Left lung (tissue), 14 donors: ENCODE measurements at places on chromosomes 13 and 19. TPM values are rescaled to one million over a fixed set of nuclear protein-coding genes. Genes with fewer than 3 reads are reported as not detected.

SIAH3 gene
- 0.17 TPM for polyA plus RNA-seq

ZNF627 gene
- polyA plus RNA-seq, result 35.9 TPM

C1QTNF9B gene
- 1.1 TPM for polyA plus RNA-seq

SLC8A2 gene
- 0.20 TPM for polyA plus RNA-seq

KIR2DL3 gene
- polyA plus RNA-seq, result 0.13 TPM

APOC1 gene
- 9.2 TPM for polyA plus RNA-seq

AXL gene
- 30.4 TPM for polyA plus RNA-seq

MBD3L1 gene
- not detected for polyA plus RNA-seq

ENOX1 gene
- 6.9 TPM for polyA plus RNA-seq

CALR3 gene
- polyA plus RNA-seq, result not detected

LINGO3 gene
- not detected for polyA plus RNA-seq

GRCh38 chr13:102677122-102677521 lies 17.7 kb downstream of the METTL21C start:
- H3K27ac ChIP-seq, result no peak overlapping the region
- no peak overlapping the region for H3K4me3 ChIP-seq
- peaks cover 75% of the 10 kb centered on the region for H3K36me3 ChIP-seq
- H3K27me3 ChIP-seq, result no peaks in the 10 kb centered on the region
- H3K4me1 ChIP-seq, result peaks cover 13% of the 10 kb centered on the region

- DNase-seq, result peak; percentile 79
- peaks cover 38% of the 10 kb centered on the region for H3K4me1 ChIP-seq
- no peaks in the 10 kb centered on the region for H3K36me3 ChIP-seq
- no peaks in the 10 kb centered on the region for H3K27me3 ChIP-seq
- H3K4me3 ChIP-seq, result peak overlapping the region; percentile 98
Observed at GRCh38 chr19:12792051-12792852, 966 bp downstream of the JUNB start.

- H3K4me3 ChIP-seq, result no peak overlapping the region
- peaks cover 3% of the 10 kb centered on the region for H3K36me3 ChIP-seq
- no peak overlapping the region for H3K27ac ChIP-seq
- peaks cover 7% of the 10 kb centered on the region for H3K4me1 ChIP-seq
Observed at GRCh38 chr19:45121827-45122345, 28.9 kb downstream of the PPP1R37 start.

DNA sequence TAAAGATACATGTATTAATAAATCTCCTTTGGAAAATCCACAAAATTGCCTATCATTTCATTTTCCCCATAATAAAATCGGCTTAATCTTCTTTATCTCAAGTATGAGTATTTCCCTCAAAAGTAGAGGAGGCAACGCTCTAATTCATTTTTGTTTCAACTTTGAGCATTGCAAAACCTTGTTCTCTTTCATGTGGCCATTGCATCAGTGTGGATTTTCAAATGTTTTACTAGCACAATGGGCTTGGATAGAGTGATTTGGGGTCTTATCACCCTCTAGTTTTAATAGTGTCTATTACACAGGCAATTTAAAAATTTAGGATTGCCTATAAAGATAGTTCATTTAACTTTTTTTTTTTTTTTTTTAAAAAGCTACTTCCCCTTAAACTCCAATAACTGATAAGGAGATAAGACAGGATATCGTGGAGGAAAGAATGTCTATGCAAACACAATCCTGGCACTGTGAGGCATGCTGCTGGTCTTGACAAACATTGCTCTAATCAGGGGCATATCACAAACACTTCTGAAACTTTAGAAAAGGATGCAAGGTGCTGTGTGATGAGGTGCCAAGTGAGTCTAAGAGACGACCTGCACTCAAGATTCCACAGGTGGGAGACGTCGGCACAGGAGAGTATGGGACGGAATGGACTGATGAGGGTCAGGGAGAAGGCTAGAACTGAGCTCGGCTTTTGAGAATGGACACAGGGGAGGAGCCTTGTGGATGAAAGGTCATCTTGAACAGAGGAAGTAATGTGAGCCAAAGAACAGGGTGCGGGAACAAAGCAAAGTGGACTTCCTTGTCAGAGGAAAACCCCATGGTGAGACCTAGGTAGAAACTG lies 199.7 kb downstream of the IRS2 start:
- no peak for DNase-seq
- no peaks in the 10 kb centered on the region for H3K27me3 ChIP-seq
- no peaks in the 10 kb centered on the region for H3K36me3 ChIP-seq
- no peak overlapping the region for H3K27ac ChIP-seq
- no peak overlapping the region for H3K4me3 ChIP-seq
- H3K4me1 ChIP-seq, result no peaks in the 10 kb centered on the region

DNA sequence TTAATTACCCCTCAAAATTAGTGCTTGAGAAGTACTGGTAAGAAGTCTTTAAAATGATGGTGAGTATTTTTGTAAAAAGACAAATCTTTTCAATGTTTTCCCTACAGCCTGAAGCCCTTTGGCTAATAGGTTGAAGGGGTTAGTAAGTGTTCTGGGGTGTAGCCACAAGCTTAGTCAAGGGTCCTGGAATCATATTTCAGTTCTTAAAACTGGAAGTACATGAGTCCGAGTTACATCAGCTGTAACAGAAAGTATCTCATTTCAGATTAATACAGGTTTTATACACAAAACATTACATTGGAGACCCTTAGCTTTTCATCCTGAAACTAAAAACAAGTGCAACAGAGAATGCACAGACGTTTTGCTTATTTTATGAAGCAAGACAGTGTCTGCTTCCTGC lies 52.7 kb upstream of the TEX29 start:
- no peaks in the 10 kb centered on the region for H3K36me3 ChIP-seq
- H3K4me1 ChIP-seq, result no peaks in the 10 kb centered on the region
- no peak overlapping the region for H3K4me3 ChIP-seq
- no peak overlapping the region for H3K27ac ChIP-seq
- DNase-seq, result no peak

DNA sequence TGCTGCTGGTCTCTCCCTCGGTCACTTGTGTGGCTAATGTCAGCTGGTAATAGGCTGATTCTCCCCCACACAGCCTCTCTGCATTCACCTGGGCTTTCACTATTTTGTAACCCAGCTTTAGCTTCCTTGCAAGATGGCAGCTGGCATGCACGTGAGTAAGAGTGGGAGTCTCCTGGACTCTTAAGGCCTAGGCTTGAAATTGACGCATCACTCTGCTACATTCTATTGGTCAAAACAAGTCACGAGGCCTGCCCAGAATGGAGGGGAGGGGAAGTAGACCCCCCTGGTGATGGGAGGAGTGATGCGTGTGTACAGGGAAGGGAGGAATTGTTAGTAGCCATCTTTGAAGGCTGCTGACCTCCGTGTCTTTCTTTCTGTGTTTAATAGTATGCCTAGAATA lies 24.9 kb upstream of the PNMA8B start:
- DNase-seq, result no peak
- H3K4me3 ChIP-seq, result no peak overlapping the region
- no peaks in the 10 kb centered on the region for H3K4me1 ChIP-seq
- no peaks in the 10 kb centered on the region for H3K27me3 ChIP-seq
- H3K36me3 ChIP-seq, result no peaks in the 10 kb centered on the region

- no peak for DNase-seq
- no peaks in the 10 kb centered on the region for H3K4me1 ChIP-seq
- no peak overlapping the region for H3K27ac ChIP-seq
- no peaks in the 10 kb centered on the region for H3K27me3 ChIP-seq
- no peaks in the 10 kb centered on the region for H3K36me3 ChIP-seq
Observed at GRCh38 chr13:49855930-49856329, 63.4 kb upstream of the KPNA3 start.

DNA sequence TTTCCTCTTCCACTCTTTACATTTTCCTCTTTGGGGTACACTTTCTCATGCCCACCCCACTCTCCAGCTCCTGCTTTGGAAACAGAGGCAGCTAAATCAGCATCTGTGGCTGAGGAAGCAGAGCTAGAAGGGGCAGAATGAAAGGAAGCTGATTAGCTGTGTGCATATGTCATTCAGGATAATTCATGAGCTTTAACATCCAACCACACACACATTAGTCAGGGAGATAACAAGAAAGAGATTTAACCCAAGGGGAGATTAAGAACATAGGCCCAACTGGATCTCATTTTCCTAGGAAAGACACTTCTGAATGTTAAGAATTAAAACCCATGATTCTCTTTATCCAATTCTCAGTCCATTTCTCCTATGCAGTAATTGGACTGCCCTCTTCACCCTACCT lies 405.5 kb downstream of the TBC1D4 start:
- H3K4me1 ChIP-seq, result no peaks in the 10 kb centered on the region
- H3K27ac ChIP-seq, result no peak overlapping the region
- no peaks in the 10 kb centered on the region for H3K36me3 ChIP-seq

GRCh38 chr19:35216016-35216832 lies 12.3 kb downstream of the FAM187B start:
- no peak for DNase-seq
- H3K27ac ChIP-seq, result no peak overlapping the region
- H3K4me3 ChIP-seq, result no peak overlapping the region
- no peaks in the 10 kb centered on the region for H3K27me3 ChIP-seq
- no peaks in the 10 kb centered on the region for H3K36me3 ChIP-seq
- peaks cover 47% of the 10 kb centered on the region for H3K4me1 ChIP-seq

GRCh38 chr19:48487948-48488347 lies 18.8 kb downstream of the CYTH2 start:
- peaks cover 32% of the 10 kb centered on the region for H3K27me3 ChIP-seq
- no peaks in the 10 kb centered on the region for H3K36me3 ChIP-seq
- H3K4me1 ChIP-seq, result no peaks in the 10 kb centered on the region
- DNase-seq, result peak; percentile 79
- peak overlapping the region; percentile 1 for H3K27ac ChIP-seq

- DNase-seq, result no peak
- no peaks in the 10 kb centered on the region for H3K4me1 ChIP-seq
- H3K27ac ChIP-seq, result no peak overlapping the region
- no peak overlapping the region for H3K4me3 ChIP-seq
- no peaks in the 10 kb centered on the region for H3K36me3 ChIP-seq
Observed at GRCh38 chr13:109897988-109898624, 111.7 kb upstream of the IRS2 start.

DNA sequence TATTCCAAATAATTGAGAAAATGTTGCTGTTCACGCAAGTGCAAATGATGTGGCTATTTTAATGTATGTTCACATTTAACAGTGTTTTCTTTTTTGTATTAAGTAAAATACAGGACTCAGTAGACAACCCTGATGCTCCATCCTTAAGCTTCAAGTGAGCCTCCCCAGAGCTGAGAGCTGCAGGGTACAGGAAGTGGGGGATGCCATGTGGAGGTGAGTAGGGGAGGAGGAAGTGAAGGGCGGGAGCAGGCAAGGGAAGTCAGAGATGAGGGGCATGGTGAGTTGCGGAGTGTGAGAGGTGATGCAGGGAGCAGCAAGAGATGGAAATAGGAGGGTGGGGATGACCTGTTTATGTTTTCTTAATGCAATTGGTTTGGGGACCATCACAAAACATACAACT lies 711.0 kb downstream of the UQCRFS1 start:
- no peaks in the 10 kb centered on the region for H3K36me3 ChIP-seq
- no peaks in the 10 kb centered on the region for H3K27me3 ChIP-seq
- H3K4me1 ChIP-seq, result peaks cover 30% of the 10 kb centered on the region
- H3K4me3 ChIP-seq, result no peak overlapping the region
- H3K27ac ChIP-seq, result peak overlapping the region; percentile 64

DNA sequence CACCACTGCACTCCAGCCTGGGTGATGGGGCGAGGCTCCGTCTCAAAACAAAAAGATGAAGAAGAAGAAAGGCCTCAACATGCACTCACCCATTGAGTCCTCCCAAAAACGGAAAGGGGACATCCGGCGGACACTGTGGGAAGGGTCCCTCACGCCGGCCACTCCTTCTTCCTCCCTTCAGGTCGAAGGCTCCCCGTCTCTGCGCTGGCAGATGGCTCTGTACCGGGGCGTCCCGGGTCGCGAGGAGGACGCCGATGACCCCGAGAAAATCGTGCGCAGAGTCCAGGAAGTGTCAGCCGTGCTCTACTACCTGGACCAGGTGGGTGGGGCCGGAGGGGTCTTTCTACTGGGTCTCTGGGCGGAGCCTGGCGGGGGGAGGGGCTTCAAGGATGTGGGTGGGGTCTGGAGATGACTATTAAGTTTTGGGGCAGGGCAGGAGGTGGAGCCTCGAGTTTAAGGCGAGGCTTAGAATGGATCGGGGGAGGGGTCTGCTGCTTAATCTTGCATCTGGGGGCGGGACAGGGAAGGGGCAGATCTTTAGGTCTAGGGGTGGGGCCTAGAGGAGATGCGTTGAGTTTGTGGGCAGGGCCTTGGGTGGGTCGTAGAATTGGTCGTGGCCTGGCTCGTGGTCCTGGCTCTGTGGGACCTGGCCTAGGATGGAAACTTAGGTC lies 90.2 kb downstream of the MAP4K1 start:
- H3K4me3 ChIP-seq, result no peak overlapping the region
- no peaks in the 10 kb centered on the region for H3K27me3 ChIP-seq
- no peaks in the 10 kb centered on the region for H3K36me3 ChIP-seq
- H3K27ac ChIP-seq, result no peak overlapping the region
- H3K4me1 ChIP-seq, result no peaks in the 10 kb centered on the region
- no peak for DNase-seq

DNA sequence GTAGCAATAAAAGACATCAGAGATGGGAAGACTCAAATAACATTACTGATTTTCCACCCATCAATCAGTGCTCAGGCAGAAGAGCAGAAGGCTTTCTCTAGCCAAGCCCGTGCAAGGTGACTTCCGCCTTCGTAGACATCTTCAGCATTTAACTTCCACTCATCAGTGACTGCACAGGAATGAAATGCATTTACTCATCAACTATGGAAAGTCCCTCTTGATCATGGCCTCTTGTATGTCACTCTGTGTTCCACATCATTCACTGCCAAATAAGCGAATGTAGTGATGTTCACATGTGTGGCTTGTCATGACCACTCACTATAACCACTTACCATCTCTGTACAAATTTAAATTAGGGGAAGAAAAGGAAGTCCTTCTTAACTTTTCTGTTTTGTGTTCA lies 49.4 kb downstream of the SACS start:
- H3K4me1 ChIP-seq, result peaks cover 4% of the 10 kb centered on the region
- no peak overlapping the region for H3K4me3 ChIP-seq
- DNase-seq, result no peak
- H3K36me3 ChIP-seq, result no peaks in the 10 kb centered on the region
- no peaks in the 10 kb centered on the region for H3K27me3 ChIP-seq
- no peak overlapping the region for H3K27ac ChIP-seq

DNA sequence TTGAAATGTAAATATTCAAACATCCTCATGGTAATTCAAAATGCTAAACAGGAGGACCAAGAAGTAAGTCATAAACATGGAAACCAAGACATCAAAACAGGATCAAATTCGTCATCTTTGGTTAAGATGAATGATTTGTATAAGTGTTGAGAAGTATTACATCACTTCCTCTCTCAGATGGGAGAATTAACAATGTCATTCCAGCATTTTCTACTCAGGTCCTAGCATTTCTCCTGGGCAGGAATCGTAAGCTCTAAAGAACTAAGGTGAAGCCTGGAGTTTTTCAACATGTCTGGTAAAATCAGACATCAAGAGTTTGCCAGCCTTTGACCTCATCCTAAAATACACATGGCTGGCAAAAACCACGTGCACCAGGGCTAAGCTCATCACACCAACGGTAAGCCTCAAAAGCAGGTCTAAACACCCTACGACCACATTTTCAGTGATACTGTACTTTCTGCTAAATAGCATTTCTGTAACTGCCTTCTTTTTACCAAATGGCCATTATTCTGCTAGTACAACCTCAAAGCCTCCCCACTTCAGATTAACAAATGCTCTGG lies 24.8 kb downstream of the RANBP3 start:
- H3K27ac ChIP-seq, result no peak overlapping the region
- H3K27me3 ChIP-seq, result no peaks in the 10 kb centered on the region
- no peak for DNase-seq
